ENCODE measurements at places on chromosomes 12 and 14.
A peak's percentile ranks its signal among the peaks of the same experiment; 100 is the strongest.

DNA sequence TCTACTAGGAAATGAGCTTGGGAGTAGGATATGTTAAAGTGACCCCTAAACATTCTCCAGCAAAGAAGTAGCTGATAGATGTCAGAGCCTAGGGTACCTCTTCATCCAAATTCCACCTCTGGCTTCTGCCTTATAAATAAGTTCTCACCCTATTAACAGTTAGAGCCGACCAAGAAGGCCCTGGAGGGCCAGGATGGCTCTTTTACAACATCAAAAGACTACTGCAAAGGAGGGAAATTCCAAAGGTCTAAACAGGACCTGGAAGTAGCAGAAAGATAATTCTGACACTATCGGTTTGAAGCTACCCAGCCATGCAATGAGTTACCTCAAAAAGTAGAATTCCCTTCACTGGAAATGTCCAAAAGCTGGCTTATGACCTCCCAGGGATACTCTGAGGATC is 90.0 kb downstream of the PPM1H start:
- no peak for DNase-seq

- DNase-seq: no peak
These were observed 148.2 kb downstream of the SLC41A2 start for GRCh38 chr12:104809706-104810385.

DNA sequence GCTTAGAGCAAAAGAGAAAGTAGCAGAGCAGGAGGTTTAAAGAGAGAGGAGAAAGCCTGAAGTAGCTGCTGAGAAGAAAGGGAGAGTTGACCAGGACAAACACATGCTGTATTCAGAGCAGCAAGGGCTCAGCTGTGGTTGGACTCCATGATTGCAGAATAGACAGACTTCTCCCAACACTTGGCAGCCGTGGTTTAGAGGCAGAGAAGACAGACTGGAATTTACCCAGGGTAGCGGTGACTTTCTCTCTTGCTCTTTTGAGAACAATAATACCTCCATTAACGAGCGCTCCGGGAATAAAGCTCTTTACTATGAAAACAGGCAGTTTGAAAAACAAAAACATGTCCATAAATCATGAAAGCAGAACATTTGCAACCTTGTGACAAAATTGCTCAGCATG is 21.4 kb upstream of the IGF1 start:
- no peak for DNase-seq

- no peak for DNase-seq
These were observed 16.7 kb upstream of the IFNG start for GRCh38 chr12:68176257-68176656.

DNA sequence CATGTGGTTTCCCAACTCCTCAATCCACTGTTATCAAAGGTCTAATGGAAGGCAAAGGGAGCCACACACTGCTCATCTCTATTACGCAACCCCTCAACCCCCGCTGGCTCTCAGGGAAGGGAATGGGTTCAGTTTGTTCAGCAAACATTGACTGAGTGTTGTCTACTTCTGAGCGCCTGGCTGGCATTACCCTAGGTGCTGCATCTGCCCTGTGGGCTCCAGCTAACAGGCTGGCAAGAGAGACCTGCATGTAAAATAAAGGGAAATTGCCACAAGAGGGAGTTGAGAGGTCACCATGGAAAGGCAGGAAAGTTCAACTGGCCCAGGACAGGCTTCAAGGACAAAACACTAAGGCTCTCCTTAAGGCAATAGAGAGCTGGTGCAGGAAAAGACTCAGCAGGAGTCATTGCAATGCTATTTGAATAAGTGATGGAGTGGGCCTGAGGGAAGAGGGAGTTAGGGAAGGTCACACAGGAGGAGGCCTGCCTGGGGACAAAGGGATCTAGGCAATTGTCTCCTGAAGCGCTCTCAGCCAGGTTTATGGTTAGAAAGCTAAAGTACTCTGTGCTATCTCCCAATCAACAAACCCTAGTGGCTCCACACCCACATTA is 5.5 kb upstream of the ZNF740 start:
- no peak for DNase-seq

GRCh38 chr12:79615596-79616560 is 74.9 kb downstream of the PAWR start:
- no peak for DNase-seq

- peak; percentile 89 for DNase-seq
These were observed 484.4 kb downstream of the ATP23 start for GRCh38 chr12:58425481-58426392.

DNA sequence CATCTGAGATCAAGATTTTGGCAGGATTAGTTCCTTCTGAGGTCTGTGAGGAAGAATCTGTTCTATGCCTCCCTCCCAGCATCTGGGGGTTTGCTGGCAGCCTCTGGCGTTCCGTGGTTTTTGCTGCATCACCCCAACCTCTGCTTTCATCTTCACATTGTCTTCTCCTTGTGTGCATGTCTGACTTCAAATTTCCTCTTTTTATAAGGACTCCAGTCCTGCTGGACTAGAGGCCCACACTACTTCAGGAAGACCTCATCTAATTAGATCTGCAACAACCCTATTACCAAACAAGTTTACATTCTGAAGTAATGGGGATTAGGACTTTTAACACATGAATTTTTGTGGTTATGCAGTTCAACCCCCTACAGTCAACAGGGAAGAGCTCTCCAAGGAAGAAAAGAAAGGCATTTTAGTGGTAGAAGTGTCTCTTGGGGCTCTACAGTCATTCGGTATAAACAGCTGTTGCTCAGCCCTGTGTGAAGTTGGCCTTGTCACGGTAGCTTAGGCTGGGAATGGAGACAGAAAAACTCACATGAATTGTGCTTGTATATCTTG is 89.7 kb downstream of the CAND1 start:
- peak; percentile 43 for DNase-seq

GRCh38 chr14:104746934-104747481 is 5.9 kb upstream of the SIVA1 start:
- no peak for DNase-seq
